ENCODE measurements at places on chromosomes 13 and 19.

DNA sequence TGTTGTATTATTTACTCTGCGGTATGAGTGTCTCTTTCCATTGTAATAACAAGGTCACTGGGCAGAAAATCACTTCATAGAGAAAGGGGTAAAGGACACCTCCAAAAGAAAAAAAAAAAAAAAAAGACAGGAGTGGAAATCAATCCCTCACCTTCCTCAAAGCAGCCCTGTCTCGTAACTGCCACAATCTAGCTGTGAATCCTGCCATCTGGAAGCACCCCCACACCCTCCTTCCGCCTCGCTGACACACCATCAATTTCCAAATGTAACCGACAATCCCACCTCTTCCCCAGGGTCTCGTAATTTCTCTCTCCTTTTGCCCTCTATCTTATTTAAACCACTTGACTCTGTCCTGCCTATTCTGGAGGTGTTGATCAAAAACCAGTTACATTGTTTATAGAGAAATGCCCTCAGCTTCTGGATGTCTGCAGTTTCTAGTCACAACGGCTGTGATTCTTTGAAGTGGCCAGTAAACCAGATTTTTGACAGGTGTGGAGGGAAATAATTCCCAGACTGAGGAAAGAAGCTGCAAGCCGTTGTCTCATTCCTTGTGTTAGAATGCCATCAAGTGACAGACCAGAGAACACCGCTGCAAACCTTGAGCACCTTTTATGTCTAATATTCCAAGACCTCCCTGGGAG lies 9.1 kb upstream of the POP4 start:
- DNase-seq, result no peak

GRCh38 chr13:49840266-49840665 lies 47.8 kb upstream of the KPNA3 start:
- no peak for DNase-seq

DNA sequence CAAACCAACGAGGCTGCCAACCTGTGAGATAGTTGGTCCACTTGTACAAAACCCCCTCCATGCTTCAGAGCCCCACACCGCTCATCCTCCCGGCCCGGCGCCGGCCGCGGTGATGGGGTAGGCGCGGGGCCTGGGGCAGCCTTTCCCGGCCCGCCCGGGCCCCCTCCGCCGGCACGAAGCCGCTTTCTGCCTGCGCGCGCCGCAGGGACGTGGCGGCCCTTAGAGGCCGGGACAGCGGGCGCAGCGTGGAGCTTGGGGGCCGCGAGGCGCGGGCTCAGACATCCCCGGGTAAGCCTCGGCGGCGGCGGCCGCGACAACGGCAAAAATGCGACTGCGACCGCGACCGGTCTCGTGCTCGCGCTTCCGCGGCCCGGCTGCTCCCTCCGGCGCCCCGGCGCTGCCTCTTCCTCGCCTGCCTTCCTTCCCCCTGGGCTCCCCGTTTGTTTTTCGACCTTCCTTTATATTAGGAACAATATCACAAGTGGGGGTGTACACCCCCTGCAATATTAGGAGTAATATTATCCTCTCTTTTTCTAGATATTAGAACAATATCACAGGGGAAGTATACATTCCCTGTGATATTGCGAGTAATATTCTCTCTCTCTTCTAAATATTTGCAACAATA lies 53.9 kb upstream of the CEACAM21 start:
- DNase-seq, result no peak

DNA sequence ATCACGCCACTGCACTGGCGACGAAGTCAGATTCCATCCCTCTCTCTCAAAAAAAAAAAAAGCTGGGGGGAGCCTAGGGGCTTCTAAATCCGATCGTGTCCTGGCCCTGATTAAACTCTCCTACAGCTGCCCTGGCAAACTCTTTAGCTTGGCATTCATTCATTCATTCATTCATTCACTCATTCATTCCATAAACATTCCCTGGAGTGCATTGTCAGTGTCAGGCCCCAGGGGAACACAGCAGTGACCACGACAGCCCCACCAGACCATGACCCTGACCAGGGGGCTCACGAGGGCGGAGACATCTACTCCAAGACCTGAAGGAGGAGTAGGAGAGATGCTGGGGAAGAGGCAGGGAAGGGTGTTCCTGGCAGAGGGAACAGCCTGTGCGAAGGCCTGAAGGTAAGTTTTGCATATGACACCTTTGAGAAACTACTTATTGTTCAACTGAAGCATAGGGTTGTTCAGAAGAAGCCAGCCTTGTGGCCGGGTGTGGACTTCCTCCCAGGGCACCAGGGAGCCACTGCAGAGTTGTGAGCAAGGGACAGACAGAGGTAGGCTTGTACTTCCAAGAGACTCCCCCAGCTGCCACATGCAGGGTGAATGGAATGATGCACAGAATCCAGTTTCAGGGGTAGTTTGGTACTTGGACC lies 24.5 kb downstream of the CEACAM16 start:
- no peak for DNase-seq

GRCh38 chr13:40060296-40061007 lies 405.0 kb downstream of the COG6 start:
- DNase-seq, result no peak

DNA sequence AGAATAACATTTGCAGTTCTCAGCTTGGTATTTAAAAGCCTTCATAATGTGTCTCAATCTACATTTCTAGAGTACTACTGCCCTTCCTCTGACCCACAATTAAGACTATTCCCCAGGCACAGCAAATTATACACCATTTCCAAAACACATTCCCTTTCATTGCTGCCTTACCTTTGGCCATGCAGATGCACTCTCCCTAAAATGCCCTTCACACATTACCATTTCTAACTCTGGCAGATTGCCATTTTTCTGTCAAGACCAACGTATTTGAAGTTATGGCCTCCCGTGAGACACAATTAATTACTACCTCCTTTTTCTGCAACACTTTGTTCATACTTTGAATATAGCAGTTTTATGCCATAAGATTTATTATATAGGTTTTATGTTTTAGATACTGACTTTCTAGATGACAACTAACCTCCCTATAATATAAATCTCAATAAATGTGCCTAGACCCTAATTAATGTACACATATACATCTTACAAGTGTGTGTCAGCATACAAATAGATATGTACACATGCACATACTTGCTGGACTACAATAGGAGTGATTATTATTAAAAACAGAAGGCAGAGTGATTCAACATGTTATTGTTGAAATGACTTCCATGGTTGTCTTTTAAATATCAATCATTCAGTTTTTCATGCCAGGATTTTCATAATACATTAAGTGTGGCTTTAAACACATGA lies 2902.5 kb downstream of the PCDH9 start:
- DNase-seq, result no peak

DNA sequence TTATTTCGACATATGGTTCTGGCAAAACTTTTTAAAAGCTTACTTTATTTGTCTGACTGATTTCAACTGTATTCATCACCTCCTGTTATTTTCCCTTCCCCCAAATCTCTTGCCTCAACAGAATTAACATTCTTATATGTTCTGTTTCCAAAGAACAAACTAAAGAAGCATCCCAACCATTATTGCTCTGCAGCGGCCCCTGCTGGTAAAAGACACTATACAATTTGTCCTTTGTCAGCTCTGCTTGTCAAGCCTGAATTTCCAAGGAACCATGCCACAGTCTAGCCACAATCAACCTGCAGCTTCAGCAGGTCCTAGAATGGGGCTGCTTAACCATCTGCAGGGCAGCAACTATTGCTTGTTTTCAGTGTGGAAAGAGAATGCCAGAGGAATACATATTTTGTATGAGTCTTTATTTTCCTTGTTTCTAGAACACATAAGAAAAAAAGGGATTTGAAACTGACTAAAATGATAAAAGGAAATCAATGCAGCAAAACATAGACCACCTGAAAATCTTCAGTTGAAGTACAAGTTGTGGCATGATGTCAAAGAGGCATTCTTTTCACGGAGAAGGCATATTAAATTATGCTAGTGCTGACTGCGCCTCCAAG lies 845.3 kb downstream of the DIAPH3 start:
- DNase-seq, result peak; percentile 14

- DNase-seq, result no peak
These were observed 46.6 kb upstream of the C19orf12 start for GRCh38 chr19:29761575-29762232.

DNA sequence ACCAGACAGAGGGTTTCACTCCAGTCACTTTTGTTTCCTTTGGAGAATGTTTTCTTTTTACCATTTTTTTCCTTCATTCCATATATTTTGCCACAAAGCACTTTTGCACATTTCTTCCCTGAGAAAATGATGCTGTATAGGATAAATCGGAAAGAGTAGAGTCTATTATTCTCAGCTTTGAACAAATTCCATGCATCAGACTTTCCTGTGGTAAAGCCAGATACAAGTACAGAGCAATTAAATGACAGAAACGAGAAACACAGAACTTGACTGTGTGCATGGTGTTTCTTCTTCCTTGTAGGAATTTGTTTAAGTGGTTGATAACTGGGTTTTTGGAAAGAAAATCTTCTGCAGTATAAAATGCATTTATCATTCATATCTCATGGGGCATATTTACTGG lies 107.4 kb upstream of the CSNK1A1L start:
- no peak for DNase-seq

- DNase-seq, result no peak
These were observed 10.3 kb upstream of the ZNF14 start for GRCh38 chr19:19743176-19743575.

GRCh38 chr13:31090961-31091624 lies 70.6 kb downstream of the HSPH1 start:
- no peak for DNase-seq

DNA sequence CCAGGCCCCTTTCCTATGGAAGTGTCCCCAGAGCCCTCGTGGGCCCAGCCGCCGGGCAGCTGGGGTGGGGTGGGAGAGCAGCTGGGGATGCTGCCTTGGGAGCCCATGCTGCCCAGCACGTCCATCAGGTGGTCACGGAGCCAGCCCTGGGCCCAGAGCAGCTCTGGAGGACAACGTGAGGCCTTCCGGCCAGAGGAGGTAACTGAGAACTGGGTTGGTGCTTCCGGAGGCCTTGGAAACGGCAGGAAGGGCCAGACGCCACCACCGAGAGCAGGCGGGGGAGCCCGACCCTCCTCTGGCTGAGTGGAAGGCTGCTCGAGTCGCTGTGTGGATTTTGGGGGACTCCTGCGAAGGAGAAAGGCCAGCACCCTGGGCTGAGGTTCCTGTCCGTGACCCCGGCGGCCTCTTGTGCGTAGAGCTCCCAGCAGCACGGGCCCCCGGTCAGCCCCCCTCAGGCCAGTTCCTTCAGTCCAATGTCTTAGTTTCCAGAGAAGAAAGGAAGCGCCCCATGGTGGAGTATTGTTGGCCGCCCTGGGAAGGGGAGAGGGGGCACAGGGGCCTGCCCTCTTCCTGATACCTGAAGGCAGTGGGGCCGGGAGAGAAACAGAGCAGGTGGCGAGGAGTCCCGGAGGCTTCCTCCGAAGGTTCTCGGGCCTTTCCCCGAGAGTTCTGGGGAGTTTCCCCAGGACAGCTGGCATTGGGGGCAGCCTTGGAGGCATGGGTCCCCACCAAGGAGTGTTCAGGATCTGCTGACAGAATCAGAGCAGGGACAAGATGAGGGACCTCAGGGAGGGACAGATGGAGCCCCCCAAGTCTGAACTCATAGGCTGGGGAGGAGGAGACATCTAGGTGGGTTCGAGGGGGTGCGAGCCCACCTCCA lies 68.8 kb downstream of the MLLT1 start:
- DNase-seq, result no peak

DNA sequence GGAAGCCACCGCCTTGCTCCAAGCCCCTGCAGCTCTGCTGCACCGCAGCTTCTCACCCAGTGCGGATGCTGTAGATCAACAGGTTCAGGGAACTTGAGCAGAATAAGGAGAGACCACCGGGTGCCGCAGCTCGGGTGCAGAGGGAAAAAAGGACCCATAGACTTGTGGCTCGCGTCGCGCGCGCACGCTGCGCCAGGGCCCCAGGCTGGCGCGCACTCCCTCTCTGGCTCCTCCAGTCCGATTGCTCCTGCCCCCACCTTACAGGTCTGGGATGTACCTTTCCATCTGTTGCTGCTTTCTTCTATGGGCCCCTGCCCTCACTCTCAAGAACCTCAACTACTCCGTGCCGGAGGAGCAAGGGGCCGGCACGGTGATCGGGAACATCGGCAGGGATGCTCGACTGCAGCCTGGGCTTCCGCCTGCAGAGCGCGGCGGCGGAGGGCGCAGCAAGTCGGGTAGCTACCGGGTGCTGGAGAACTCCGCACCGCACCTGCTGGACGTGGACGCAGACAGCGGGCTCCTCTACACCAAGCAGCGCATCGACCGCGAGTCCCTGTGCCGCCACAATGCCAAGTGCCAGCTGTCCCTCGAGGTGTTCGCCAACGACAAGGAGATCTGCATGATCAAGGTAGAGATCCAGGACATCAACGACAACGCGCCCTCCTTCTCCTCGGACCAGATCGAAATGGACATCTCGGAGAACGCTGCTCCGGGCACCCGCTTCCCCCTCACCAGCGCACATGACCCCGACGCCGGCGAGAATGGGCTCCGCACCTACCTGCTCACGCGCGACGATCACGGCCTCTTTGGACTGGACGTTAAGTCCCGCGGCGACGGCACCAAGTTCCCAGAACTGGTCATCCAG lies 964 bp downstream of the PCDH17 start:
- DNase-seq, result no peak

DNA sequence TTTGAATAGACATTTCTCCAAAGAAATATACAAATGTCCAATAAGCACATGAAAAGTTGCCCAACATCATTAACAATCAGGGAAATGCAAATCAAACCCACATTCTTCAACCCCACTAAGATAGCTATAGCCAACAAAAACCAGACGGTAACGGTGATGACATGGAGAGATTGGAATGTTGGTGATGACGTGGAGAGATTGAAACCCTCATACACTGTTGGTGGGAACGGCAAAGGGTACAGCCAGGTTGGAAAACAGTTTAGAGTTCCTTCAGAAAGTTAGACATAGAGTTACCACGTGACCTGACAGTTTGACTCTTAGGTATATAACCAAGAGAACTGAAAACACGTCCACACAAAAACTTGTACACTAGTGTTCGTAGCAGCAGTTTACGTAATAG lies 48.1 kb downstream of the TNFRSF19 start:
- DNase-seq, result no peak

DNA sequence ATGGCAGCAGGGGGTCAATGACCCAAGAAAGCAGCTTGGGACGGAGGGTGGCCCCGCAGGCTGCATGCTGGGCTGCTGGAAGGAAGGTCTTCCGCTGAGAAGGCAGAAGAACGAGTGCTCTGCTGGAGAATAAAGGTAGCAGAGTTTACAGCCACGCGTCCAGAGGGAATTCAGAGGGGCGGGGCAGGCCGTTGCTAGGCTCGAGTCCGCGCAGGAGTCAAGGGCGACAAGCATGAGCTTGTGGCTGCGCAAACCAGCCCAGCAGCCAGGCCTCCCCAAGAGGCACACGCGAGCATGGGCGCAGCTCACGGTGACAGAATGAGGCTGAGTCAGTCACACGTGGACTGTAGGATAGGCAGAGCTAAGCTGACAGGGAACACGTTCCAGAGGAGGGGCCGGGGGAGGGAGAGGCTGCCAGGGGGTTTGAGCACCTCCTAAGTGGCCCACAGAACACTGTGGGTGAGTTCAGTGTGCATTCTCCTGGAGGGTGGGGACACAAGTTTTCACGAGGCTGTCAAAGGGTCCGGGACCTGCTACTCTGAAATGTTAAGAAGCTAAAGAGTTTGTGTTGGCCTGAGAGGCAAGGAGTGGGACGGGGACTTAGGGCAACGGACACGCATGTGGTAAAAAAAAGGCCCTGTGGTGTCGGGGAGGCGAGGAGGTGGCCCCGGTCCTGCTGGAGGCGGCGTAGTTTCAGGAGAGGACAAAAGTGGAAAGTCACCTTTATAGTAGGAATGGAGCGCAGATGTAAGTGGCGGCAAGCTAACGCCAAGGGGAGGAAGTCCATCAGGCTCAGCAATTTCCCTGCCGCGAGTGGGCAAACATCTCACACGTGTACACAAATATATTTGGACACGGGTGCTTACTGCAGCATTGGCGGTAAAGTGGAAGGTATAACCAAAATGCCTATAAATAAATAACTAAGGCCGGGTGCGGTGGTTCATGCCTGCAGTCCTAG lies 17.7 kb downstream of the RFX2 start:
- no peak for DNase-seq

GRCh38 chr13:35474496-35475211 lies 1.8 kb downstream of the MAB21L1 start:
- no peak for DNase-seq

Data from stimulated activated CD8-positive, alpha-beta memory T cell treated with anti-CD3 and anti-CD28 coated beads, Interleukin-12 subunit alpha, Interleukin-12 subunit beta, amount 100 ng/mL, for 1 hour (primary cell).